ENCODE measurements at places on chromosomes 2 and 18.

GRCh38 chr18:36128907-36129299 is 237 bp downstream of the SLC39A6 start:
- DNase-seq, result no peak

DNA sequence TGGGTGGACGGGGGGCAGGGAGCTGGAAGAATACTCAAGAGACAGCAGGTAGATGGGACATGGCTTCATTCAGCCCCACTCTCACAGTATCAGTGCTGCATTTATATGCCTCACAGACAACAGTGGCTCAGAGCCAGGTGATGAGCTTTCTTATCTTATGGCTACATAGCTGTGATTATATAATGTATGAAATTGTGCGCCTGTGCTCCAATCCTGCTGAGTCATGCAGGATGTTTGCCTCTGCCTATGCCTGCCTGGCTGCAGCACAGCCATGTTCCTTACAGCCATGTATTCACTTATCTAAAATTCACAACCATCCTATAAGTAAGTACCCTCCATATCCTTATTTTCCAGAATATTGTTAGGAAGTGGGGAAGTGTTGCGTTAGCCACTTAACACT is 37.7 kb upstream of the RNF103 start:
- no peak for DNase-seq

GRCh38 chr2:47354013-47354847 is 48.7 kb upstream of the MSH2 start:
- no peak for DNase-seq

DNA sequence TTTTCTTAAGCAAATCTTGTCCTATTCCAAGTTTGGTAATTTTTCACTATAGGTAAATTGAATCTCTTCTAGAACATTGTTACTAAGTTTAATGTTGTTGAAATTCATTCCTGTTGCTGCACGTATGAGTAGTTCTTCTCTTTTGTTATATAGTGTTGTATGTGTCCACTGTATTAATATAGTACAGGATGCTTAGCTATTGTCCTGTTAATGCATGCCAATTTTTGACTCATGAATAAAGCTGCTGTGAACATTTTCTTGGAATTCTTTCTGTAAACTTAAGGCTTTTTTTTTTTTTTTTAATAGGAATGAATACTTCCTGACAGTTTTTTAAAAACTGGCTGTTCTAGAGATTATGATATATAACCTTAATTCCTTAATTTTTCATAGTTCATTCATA is 326.9 kb downstream of the SLC4A3 start:
- DNase-seq, result no peak

GRCh38 chr2:132593171-132593570 is 76.8 kb downstream of the LYPD1 start:
- no peak for DNase-seq

- no peak for DNase-seq
These were observed 37.2 kb downstream of the ZNF521 start for GRCh38 chr18:25314838-25315190.

GRCh38 chr2:234874347-234875046 is 77.3 kb upstream of the SH3BP4 start:
- DNase-seq, result no peak

DNA sequence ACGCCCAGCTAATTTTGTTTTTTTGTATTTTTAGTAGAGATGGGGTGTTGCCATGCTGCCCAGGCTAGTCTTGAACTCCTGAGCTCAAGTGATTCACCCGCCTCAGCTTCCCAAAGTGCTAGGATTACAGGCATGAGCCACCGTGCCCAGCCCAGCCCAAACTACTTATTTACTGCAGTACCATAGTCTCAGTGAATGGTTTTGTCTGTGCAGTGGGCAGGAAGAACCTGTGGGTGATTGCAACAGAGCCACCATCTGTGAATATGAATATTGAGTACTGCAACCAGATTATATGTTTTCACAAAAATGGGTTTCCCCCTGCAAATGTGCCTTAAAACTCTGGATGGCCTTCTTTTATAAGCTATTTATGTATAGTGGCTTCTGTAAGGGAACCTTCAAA is 9.1 kb downstream of the MPPE1 start:
- no peak for DNase-seq

DNA sequence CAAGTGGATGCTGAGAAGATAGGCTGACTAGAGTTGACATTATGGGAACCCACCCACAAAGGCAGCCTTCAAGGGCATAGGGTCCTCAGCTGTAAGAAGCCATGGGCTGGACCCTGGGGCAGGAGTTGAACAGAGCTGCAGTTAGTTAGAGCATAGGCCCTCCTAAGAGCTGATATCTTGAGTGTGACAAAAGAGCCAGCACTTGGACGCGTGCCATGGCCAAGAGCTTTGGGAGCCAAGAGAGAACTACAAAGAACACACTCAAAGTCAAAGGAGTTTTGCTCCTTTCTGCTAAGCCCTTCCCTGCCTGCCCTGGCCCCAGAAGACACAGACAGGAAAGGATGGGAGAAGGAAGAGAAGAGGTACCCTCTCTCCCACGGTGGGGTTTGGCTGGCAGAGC is 29.9 kb upstream of the AGAP1 start:
- no peak for DNase-seq
